Hypothalamus (tissue), 51 donors: ENCODE measurements at places on chromosomes 5 and 9.

DNA sequence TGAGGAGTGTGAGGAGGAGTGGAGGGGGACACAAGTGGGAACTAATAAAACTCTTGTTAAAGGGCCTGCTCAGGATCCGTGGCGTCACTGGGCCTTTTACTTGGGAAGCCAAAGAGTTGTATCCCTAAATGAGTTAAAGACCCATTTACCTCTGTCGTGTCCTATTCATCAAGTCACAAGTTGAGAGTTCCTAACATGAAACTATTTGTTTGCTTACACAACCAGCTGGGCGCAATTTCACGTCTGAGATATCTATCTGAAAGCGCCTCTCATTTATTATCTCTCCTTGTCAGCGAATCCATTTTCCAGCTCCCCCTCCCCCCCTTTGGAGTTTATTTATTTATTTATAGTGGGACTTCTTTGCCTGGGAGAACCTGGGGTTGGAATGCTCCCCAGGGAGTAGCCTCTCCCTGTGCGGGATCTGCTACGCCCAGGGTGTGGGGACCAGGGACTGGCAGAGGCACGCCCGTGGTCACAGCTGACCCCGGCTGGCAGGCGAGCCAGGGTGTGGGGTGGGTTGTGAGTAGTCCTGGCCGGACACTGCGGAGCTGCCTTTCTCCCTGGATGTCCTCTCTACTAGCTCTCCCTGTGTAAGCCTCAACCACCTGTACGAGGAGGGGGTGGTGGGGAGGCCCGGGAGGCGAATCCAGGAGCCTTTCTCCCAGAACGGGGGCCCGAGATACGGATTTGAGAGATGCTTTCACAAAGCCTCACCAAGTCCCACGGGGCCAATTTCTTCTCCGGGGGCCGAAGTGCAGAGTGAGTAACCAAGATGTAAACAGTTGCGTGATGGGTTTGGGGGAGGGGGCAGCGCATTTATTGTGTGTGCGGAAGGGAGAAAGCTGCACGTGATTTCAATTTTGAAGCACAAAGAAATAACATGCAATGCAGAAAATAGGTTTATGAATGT, 15.3 kb downstream of the NR2F1 start:
- DNase-seq = no peak

DNA sequence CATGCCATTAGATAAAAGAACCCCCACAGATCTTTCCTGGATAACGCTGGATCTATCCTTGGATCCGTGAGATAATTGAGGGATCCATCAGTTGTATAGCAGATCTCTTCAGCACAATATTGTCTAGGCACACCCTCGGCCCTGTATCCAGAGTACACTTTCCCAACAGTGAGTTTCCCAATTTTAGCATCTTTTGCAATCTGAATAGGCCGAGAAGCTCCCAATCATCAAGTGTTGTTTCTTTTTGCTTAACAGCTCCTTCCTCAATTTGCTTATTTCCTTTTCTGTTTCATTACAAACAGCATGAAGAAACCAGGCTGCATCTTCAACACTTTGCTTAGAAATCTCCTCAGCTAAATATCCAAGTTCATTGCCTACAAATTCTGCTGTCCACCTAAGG, 4.4 kb upstream of the SPTLC1 start:
- no peak for DNase-seq

DNA sequence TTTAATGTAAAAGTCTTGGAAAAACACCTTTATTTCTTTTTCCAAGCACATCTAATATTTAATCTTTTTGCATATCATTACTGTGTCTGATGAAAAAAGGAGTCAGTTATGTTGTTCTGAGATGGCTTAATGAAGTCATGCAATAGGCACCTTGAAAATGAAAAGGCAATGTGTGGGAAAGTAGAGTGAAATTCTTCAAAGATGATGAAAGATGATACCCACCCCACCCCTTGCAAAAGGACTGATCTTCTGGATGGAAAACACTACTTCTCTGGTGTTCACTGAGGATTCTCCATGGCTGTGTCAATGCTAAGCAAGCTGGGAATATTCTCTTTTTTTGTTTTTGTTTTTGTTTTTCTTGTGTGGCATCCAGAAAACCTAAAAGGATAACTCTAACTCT, 47.9 kb upstream of the TRPC7 start:
- DNase-seq = no peak

GRCh38 chr9:126545106-126545505, 68.6 kb upstream of the LMX1B start:
- DNase-seq = no peak

- peak; percentile 74 for DNase-seq
Observed at GRCh38 chr9:135662758-135663450, at the start of gene LCN9. LCN9 (plus strand) TSS chr9:135663309; CDS start chr9:135663322, 13 bp downstream.

- no peak for DNase-seq
Observed at GRCh38 chr9:24832307-24832706, 286.6 kb upstream of the IZUMO3 start.

- DNase-seq = peak; percentile 78
Observed at GRCh38 chr9:134641173-134641989, at the start of gene COL5A1. COL5A1 (plus strand) TSS chr9:134641803; CDS start chr9:134642188, 385 bp downstream.

GRCh38 chr9:89014153-89014552, 22.9 kb downstream of the S1PR3 start:
- DNase-seq = no peak

- no peak for DNase-seq
Observed at GRCh38 chr5:23319901-23320300, 187.5 kb upstream of the PRDM9 start.
